ENCODE measurements at places on chromosomes 4 and X.
A peak's percentile ranks its signal among the peaks of the same experiment; 100 is the strongest.

- peak; percentile 42 for DNase-seq
Measured at GRCh38 chr4:56681158-56681852, at the start of gene HOPX. TSS of gene HOPX (minus strand) at chr4:56681296. CDS start at chr4:56657816, 23,480 bp downstream.

DNA sequence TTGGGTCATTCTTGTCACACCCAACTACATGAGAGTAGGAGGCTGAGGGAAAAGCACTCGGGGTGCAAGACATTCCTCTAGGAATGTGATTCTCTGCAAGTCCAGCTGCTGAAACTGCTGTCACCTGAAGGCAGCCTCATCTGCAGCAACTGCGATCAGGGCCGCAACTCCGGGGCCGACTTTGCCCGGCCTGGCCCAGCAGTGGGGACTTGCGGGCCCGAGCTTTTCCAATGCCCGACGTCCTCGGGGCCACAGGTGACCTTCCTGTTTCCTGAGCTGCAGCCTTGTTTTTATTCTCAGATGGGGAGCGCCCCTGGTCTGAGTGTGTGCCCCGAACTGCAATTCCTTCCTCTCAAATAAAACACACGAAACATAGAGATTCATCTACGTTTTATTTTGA is 104.7 kb upstream of the NKX1-1 start:
- DNase-seq: no peak

- no peak for DNase-seq
Measured at GRCh38 chr4:61500883-61501282, 300.8 kb downstream of the ADGRL3 start.

GRCh38 chr4:16659694-16660093 is 238.8 kb downstream of the LDB2 start:
- no peak for DNase-seq

DNA sequence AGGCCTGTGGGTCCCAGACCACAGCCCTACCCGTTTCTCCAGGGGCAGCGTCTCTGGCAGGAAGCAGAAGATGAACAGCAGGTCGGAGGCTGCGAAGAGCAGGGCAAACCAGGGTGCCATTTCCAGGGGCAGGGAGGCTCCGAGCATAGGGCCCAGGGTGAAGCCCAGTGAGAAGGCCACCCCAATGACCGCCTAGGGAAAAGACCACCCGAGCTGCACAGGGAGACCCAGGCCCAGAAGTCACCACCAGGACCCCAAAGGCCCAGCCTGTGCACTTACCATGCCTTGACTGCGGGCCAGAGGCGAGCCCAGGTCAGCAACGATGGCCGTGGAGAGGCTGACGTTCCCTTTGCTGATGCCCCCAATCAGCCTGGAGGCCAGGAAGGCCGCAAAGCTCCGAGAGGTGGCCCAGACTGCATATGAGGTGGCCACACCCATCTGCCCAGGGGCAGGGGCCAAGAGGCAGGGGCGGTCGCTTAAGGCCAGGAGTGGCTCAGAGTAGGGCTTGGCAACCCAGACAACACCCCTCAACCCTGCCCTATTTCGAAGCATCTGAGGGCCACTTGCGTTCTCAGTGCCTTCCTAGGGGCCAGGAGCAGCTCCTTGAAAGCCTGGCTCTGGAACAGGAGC is 30.8 kb downstream of the NOP14 start:
- DNase-seq: no peak

Data from activated T-cell treated with anti-CD3 and anti-CD28 coated beads, Interleukin-2, amount 50 U/mL, for 1 hour (primary cell).